ENCODE measurements at places on chromosomes 11 and 22.

DNA sequence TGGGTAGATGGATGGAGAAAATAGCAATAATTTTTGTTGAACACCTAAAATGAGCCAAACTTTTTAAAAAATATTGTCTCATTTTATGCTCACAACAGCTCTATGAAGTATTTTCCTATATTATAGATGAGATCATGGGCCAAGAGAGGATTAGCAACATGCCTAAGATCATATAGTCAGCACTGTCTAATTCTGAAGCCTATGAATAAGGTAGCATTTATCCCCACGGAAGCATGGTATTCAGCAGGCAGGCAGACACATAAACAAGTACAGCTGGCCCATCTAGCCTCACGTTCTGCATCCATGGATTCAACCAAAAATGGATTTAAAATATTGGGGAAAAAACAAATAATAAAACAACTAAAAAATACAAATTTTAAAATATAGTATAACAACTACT, 21.9 kb upstream of the RAB30 start:
- DNase-seq = no peak

DNA sequence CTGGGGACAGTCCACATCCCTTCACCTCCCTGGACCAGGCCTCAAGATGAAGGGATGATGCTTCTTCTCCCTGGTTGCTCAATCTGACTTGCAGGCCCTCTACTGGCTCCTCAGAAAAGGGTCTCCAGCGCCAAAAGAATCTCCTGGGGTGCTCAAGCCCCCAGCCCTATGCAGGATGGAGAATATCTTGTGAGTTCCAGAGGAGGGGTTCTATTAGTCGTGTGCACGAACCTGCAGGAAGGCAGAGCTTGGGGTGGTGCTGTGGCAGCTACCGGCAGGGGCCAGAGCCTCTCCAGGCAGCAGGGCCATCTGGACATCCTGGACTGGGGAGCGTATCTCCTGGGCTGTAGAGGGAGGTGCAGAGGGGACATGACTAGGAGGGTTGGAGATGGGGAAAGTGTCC, 1339.5 kb downstream of the BRD1 start:
- DNase-seq = no peak

DNA sequence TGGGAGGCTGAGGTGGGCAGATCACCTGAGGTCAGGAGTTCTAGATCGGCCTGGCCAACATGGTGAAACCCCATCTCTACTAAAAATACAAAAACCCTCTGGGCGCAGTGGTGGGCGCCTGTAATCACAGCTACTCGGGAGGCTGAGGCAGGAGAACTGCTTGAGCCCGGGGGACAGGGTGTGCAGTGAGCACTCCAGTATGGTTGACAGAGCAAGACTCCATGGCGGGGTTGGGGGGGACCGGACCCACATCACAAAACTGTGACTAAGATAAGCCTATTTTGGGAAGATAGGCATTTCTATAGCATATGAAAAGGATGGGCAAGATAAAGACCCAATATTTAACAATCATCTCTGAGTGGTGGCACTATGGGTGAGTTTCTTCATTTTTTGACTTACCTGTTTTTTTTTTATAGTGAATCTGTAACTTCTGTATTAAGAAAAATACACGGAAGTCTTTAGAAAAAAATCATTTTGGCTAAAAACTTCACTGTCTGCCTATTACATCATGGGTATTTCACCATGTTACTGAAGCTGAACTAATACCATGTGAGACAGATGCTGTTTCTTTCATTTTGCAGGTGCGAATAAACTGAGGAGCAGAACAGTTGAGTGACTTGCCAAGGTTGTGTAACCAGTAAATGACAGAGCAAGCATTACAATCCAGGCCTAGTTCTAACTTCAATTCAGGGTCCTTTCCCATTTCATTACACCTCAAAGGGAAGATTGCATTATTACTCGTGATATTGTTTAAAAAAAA, 2.5 kb downstream of the CELF1 start:
- DNase-seq = no peak

DNA sequence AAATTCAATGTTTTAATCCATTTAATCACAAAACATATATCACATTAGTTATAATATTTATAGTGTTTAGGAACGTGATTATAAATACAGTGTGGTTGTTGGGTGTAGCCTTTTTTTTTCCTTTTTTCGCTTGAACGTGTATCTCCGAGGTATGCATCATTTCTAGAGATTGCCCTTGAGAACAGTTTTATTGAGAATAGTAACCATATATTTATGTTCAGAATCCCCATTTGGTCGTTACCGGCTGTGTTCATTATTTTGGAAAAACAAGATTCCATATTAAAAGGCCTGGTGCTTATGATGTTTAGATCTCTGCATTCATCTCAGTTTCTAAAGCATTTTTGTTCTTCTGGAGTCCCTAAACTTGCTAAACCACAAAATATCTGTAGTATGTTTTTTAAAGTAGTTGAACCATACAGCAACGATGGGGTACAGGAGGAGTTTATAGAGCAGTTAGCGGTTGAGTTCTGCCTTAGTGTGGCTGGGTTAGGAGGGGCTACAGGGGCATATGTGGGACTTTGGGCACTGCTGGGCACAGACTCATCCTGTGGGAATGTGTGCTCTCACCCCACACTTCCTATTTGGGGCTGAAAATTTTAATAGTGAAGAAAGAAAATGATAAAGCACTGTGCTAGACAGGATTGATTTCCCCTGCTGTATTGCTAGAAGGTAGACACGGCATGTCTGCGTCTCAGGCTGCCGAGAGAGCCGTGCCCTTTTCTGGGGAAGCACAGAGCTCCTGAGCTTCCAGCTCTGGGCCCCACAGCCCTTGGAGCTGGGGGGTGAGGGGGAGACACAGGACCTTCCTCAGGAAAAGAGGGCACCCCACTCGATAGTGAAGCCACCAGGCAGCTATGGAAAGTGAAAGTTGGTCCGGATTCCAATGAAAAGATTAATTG, 81.5 kb upstream of the PPARA start:
- DNase-seq = no peak

- no peak for DNase-seq
These were observed 553.6 kb downstream of the NTM start for GRCh38 chr11:131924001-131924400.

- no peak for DNase-seq
These were observed 8.5 kb downstream of the PCNX3 start for GRCh38 chr11:65623852-65624616.

GRCh38 chr22:44605486-44605885, 96.5 kb upstream of the PRR5 start:
- DNase-seq = no peak

DNA sequence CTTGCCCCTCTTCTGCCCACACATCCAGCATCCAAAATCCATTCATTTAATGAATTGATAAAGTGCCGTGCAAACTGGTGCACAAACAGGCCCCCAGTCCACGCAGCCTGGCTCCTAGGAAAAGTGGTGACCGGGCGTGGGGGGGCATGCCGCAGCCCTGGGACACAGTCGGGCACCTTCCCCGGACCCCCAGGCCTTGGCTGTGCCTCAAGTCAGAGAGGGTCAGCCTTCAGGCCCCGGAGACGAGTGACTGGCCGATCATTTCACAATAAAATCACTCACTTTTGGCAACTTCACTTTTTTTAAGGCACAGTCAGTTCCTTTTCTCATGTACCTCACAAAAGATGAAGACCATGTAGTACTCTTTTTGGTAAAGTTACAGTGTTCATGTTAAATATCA, 8.0 kb downstream of the CDPF1 start:
- no peak for DNase-seq

GRCh38 chr11:131894615-131895544, 524.5 kb downstream of the NTM start:
- DNase-seq = no peak

DNA sequence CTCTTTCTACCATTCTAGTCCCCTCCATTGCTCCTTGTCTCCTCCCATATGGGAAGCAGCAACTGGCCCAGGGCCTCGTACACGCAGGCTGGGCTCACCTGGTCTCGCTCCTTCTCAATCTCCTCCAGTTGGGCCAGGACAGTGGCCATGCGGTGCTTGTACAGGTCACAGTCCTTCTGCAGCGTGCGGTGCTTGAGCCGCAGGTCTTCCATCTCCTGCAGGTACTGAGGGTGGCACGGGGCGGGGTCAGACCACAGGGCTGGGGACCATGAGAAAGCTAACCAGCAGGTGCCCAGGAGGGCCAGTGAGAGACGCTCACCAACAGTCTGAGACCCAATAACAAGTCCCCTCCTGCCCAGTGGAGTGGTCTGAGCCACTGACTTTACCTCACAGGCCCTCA, 11.5 kb downstream of the CARD10 start:
- DNase-seq = no peak

- no peak for DNase-seq
These were observed 12.8 kb downstream of the CTSC start for GRCh38 chr11:88324562-88325345.

GRCh38 chr11:97019754-97020153, 629.9 kb downstream of the JRKL start:
- DNase-seq = no peak

- no peak for DNase-seq
These were observed 44.2 kb downstream of the TRIM66 start for GRCh38 chr11:8638300-8638699.

DNA sequence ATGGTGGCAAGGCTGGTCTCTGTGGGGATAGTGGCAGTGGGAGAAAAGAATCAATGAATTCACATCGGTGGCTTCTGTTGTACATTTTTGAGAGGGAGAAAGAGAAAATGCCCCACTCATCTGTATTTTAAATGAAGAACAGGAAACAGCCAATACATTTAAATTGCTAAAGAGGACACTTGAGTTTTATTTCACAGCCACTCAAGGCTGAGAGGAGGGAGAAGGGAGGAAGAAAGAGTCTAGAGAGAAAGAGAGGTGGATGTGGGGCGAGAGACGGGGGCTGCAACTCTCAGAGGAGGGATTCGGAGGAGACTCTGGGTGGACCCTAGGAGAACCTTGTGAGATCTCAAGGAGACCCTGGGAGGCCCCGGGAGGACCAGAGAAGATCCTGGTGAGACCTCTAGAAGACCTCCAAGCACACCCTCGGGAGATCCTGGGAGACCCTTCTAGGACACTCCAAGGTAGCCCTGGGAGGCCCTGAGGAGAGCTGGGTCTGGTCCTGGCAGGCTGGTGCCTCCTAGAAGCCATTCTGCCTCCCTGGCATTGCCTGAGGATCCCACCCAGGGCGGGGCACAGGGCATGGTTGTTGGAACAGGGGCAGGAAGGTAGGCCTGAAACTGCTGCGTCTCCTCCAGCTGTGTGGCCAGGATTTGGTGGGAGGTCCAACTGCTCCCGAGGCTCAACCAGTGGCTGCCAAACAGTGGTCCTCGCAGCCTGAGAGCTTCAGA, 91.0 kb upstream of the SHISAL1 start:
- no peak for DNase-seq
